GM20000 (cell line): ENCODE measurements at places on chromosomes 11 and 22.

DNA sequence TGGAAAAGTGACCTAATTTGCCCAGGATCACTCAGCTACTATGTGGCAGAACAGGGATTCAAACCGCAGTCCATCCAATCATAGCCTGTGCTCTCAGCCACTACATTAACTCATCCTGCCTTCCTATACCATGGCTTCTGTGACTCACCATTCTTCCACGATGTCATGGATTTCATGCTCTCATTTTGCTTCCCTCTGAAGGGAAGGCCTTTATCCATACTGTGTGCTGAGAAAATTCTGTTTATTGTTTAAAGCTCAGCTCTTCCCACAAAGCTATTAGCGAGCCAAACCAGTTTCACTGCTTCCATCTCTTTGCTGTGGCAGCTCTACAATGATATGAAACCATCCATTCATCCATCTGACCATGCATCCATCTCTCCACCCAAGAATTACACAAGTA is 289.9 kb downstream of the TENM4 start:
- no peak for DNase-seq

- no peak for DNase-seq
These were observed 33.3 kb downstream of the PRDM11 start for GRCh38 chr11:45179686-45180178.

DNA sequence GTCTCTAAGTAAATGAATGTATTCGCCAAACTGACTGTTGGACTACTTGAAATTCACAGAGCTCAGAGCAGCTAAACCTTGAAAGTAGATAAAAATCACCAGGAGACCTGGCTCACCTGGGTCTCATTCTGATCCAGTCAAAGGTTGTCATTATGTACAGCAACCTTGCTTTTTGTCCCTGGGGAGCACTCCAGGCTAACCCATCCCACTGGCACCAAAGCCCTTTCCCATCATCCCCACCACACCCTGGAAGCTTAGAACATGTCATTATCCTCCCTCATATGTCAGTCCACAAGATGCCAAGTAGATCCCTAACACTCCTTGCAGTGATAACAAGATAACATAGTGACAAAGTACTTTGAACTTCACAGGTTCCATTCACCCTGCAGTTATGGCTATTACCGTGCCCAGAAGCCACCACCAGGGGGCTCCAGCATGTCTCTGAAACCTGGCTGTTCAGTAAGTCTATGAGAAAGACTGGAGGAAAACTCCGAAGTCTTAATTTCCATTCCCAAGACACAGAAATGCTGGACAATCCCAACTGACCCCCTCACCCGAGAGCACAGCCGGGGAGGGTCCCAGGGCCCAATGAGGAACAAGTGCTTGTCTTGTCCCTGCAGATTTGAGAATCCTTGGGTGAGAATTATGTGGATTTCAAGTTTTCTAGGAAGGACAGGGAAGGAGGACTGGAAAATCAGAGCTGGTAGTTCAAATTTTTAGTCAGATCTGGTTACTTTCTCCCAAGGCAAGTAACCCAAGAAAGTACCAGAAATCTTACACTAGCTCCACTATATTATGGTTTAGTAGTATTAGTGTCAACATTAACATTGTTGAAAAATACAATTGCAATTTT is 43.0 kb upstream of the USP47 start:
- DNase-seq = peak; percentile 76

DNA sequence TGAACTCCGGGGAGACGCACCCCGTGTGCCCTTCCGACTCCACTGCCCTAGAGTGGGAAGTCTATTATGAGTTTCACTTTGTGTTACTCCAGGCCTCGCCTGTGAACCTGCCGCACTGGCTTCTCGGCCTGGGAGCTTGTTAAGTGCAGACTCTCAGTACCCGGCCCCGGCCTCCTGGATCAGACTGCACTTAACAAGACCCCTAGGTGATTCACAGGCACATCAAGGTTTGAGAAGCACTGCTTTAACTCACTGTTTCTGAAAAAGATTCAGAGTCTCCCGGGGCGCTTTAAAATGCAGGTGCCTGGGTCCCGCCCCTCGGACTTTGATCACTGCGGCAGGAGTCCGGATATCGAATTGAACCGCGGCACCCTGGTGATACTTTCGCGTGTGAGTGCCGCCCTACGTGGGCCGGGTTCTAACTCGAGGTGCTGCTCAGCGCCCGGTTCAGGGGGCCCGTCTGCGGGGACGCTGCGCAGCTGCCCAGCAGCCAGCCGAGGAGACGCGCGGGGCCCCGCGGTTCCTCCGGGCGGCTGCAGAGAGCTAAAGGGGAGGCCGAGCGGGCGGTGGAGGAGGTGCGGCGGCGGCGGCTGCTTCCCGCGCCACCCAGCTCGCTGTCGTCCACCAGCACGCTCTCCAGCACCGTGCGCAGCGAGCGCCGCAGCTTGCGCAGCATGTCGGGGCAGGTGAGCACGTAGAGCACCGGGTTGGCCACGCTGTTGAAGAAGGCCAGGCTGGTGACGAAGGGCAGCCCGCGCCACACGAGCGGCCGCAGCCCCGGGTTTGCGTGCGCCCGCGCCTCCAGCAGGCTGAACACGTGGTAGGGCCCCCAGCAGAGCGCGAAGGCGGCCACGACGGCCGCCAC is 3.4 kb downstream of the PTGDR2 start:
- no peak for DNase-seq

DNA sequence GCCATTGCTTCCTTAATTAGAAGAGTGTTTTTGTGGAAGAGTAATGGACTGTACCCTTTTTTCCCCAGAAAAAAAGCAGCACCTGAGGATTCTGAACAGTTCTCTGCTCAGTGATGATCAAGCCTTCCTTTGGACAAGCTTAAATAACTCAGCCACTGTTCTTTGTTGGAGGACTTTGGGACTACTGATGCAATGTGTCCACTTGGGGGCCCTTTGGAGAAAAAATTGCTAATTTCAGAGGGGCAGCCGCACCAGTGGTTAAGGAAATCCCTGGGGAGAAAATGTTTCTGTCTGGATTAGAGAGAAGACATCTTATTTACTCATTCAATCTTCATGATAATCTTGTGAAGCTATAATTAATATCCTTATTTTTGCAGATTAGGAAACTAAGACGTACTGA is 5.3 kb upstream of the KMT2A start:
- no peak for DNase-seq

DNA sequence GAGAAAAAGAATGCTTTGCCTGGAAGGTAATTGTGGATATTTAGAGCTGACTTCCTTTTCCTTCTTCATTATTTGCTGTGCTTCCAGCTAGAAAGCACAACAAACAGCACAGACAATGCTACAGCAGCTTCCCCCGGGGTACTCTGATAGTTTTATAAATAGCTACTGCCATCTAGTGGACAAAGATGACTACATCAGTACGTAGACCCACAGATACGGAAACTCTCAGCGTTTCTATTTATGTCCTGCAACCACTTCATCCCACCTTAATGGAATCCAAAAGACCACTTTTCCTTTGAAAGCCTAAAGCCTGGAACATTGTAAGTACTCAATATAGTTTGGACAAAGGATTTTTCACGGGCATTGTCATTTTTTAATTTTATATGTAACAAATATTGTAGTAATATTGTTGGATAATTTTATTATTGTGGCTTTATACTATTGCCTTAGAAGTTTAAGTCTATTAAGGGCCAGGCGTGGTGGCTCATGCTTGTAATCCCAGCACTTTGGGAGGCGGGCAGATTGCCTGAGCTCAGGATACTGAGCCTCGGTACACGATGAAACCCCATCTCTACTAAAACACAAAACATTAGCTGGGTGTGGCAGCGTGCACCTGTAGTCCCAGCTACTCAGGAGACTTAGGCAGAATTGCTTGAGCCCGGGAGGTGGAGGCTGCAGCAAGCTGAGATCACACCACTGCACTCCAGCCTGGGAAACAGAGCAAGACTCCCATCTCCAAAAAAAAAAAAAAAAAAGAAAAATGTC is 7.5 kb downstream of the HSPA8 start:
- DNase-seq = peak; percentile 71

DNA sequence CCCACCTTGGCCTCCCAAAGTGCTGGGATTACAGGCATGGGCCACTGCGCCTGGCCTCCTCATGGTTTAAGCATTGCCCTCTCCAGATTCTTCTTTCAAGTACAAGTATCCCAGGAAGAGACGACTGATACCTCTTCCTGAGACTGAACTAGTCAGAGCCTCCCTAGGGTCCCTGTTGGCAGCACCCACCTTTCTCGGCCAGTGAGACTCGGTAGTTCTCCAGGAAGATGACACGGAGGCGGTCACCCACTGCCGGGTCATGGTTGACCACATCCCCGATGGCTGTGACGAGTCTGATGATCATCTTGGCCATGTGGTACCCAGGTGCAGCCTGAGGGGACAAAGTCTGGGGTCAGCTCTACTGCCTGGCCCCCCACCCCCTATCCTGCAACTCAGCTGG is 7.2 kb upstream of the RASGRP2 start:
- no peak for DNase-seq

- DNase-seq = no peak
These were observed 57.6 kb upstream of the FTH1 start for GRCh38 chr11:62024936-62025486.

DNA sequence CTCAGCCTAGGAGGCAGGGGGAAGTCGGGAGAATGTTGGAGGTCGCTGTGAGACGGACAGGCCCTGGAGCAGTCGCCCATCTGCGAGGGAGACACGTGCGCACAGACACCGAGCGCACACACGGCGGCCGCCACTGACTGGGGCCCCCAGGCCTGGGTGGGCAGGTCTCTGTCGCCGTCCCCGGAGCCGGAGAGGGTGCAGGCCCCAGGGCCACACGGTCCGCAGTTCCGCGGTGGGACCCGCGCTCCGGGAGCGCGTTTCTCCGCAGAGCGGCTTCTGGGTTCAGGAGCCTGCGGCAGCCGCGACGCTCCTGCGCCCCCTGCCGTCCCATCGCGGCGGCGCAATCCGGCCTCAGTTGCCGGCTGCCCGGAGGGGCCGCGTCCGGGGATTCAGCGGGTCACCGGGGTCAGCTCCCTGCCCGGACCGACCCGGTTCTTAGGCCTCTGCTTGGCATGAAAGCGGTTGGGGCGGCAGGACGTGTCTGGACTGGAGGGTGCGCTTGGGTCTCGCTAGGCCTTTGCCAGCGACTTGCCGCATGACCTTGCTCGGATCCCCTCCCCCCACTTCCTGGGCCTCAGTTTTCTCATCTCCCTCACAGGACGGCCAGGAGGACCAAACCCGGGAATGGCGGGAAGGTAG is 31.2 kb downstream of the PDE2A start:
- DNase-seq = peak; percentile 93

DNA sequence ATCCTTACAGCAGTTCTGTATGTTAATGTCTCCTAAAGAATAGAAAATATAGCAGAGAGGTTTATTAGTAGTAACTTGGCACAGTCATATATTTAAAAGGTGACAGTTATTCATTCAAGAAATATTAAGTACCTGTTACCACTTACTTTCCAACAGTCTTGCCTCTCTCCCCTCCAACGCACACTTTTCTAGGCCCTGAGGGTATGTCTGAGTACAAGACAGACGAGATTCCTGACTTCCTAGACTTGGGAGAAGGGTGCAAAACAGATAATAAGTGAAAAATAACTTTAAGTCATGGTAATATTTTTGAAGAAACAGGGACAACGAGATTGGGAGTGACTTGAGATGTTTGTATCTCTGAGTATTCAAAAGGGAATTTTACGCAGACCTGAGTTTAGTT is 1.6 kb downstream of the EIF3L start:
- no peak for DNase-seq

DNA sequence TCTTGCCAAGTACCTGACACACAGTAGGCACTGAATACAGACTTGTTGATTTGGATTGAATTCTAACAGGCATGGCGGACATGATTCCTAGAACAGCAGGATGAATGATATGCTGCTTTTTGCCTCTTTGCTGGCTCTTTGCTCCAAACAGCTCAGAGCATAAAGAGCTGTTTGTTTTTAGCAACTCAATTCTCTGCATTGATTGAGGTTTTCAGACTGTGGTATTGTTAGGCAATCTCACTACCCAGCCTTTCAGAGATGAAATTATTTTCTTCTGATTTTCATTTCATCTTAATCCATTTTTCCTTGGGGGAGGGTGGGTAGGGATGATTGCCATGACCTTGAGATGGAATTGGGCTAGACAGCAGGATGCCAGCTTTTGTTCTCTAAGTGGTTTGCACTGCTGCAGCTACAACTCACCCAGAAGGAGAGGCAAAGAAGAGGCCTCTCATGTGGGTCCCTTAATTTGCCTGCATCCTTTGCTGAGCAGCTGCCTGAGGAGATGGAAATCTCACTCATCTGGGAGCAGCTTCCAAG is 20.5 kb downstream of the COA4 start:
- DNase-seq = no peak

- no peak for DNase-seq
These were observed 5.5 kb upstream of the PCF11 start for GRCh38 chr11:83151274-83151977.

DNA sequence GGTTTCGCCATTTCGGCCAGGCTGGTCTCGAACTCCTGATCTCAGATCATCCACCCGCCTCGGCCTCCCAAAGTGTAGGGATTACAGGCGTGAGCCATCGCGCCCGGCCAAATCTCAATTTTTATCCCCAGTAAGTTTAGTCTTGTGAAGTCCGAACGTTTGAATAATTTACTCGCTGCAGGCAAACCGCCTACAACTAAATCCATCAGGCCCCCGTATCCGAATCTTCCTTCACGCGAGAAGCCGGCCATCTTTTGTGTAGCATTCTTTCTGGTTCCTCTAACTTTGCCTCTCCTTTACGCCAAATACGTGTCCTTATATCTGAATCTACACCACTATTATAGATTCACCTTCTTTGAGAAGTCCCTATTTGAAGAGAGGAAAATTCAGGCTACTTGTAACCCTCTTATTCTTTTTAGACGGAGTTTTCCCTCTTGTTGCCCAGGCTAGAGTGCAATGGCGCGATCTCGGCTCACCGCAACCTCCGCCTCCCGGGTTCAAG is 581 bp upstream of the EIF3L start:
- DNase-seq = no peak

DNA sequence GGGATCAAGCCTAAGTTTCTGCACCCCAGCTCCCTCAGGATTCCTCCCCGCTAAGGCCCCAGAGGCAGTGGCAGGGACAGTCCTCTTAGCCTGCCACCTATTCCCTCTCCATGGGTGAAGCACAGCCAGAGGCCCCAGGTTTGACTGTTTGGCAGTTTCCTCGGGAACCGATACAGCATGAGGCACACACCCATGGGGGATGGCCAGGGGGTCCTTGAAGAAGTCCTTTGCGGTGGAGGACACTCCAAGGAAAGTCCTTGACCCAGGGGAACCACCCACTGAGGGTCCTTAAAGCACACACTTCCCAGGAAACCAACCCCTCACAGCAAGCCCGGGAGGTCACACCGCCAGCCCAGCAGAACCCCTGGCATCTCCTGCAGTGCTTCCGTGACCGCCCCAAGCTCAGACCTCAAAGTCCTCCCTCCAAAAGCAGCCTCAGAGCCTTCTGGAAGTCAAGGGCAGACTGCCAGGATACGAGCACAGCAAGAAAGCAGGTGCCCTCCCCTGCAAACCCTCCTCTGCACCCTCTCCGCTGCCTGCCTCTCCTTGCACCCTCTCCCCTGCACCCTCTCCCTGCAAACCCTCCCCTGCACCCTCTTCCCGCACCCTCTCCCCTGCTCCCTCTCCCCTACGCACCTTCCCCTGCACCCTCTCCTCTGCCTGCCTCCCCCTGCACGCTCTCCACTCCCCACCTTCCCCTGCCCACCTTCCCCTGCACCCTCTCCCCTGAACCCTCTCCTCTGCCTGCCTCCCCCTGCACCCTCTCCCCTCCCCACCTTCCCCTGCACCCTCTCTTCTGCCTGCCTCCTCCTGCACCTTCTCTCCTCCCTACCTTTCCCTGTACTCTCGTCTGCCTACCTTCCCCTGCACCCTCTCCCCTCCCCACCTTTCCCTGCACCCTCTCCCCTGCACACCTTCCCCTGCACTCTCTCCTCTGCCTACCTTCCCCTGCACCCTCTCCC is 1.4 kb downstream of the SIGIRR start:
- DNase-seq = no peak
